Neural progenitor cell (in vitro differentiated cells): ENCODE measurements at places on chromosomes 2 and 18.

GRCh38 chr18:3966642-3967358 is 488.3 kb downstream of the DLGAP1 start:
- DNase-seq: no peak

DNA sequence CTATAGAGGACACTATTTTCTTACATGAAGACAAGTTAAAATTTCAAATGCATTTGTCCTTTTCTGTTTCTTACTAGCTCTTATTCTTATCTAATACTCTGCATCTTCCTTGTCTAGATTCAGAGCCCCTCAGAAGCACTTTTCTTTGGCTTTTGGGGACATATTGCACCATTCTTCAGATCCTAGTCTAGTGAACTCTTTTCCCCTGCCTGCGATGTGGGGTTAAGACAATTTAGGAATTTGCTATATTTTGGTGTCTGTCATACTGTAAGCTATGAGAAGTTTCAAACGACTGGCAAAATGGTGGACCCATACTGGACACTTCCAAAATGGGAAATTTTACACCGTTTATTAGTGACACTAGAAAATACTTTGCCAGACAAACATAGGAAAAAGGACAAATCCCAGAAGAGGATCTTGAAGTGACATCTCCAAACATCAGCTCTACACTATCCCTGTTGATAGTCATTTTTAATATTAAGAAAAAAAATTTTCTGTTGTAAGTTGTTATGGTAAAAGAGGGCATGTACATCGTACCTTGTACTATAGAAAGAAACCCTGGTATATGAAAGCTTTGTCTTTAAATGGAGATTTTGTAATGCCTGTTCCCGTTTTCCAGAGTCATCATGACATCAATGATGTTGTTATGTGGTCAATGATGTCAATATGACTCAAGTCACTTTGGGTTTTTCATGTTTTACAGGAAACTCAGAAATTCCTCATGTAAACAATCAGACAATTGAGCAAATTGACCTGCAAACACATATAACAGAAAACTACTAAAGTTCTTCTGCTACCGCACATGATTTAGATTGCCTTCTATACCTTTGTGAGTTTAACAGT is 4.4 kb upstream of the KYNU start:
- no peak for DNase-seq

GRCh38 chr2:6011921-6012320 is 319.7 kb downstream of the SOX11 start:
- peak; percentile 12 for DNase-seq

GRCh38 chr2:72932045-72932740 is 14.9 kb downstream of the EMX1 start:
- DNase-seq: no peak

DNA sequence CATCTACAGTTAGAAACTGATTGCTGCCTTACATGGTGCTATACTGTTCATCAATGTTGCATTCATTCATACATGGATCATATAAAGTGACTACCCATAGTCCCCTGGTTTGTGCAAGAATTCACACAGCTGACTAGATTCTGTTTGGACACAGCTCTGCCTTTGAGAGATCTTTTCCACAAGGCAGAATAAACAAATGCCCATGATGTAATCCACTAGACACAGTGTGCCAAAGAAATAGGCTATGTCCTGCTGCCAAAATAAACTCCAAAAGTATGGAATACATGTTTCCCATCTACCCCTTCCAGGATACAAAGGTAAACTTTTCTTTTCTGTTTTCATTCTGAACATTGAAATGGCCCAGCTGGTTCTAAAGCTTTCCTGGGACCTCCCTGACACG is 269.4 kb upstream of the CHAC2 start:
- DNase-seq: no peak

DNA sequence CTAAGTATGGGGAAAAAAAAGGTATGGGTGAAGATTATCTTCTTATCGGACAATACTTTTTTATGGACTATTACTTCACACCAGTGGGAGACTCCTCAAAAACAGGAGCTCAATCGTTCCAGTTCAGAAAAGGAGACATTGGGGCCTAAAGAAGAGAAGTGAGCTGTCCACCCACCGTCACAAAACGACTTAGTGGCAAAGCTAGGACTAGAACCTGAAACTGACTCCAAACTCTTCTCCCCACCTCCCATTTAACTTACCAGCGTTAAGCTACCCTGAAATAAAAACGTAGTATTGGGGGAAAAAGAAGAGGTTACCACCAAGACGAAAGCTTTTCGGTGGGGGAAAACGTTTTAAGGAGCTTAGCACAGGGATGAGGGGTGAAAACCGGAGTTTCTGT is 503 bp downstream of the GTF3C3 start:
- DNase-seq: peak; percentile 11

DNA sequence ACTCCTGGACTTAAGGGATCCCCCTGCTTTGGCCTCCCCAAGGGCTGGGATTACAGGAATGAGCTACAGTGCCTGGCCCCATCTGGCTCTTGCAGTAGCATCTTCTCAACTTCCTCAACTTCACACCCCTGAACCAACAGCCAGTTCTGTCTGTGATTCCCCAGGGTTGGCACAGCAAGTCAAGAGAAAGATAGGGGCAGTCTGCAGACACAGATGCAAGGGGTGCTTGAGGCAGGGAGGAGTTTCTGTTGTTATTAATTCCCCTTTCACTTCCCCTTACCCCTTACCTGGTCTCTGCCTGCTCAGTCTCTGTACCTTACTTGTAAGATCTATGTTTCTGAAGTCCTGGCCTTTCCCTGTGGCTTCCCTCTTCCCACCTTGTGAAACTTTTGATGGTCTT is 54.1 kb upstream of the MEX3C start:
- no peak for DNase-seq

DNA sequence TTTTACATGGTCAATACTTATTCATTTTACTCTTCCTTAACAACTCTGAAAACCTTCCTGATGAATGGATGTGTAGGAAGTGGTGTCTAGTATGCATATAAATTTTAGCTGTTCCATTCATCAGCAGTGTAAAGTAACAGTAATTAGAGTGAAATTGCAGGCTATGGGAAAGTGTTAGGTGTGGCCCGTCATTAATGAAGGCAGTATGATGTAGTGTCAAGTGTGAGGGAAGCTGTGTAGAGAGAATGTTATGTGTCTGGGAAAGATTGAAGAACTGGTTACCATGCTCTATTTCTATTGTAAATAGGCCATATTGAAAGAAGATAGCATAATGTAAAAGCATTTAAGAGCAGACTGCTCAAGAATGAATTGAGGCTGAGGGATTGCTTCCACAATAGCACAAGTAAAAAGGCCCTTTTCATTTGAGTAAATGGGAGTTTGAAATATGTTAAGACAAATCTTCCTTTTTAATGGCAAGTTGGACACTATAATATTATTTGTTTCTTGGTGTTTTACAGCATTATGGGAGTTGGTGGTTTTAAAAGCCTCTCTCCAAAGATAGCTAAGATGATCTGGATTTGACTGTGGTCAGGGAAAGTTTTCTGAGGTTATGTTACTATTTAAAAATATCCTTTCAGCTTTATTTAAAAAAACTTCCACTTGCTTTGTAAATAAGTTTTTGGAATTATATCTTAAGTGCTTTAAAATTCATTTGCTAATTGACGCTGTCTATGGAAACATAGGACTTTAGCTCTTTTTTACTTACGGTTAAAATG is 401.0 kb upstream of the ZEB2 start:
- DNase-seq: no peak

DNA sequence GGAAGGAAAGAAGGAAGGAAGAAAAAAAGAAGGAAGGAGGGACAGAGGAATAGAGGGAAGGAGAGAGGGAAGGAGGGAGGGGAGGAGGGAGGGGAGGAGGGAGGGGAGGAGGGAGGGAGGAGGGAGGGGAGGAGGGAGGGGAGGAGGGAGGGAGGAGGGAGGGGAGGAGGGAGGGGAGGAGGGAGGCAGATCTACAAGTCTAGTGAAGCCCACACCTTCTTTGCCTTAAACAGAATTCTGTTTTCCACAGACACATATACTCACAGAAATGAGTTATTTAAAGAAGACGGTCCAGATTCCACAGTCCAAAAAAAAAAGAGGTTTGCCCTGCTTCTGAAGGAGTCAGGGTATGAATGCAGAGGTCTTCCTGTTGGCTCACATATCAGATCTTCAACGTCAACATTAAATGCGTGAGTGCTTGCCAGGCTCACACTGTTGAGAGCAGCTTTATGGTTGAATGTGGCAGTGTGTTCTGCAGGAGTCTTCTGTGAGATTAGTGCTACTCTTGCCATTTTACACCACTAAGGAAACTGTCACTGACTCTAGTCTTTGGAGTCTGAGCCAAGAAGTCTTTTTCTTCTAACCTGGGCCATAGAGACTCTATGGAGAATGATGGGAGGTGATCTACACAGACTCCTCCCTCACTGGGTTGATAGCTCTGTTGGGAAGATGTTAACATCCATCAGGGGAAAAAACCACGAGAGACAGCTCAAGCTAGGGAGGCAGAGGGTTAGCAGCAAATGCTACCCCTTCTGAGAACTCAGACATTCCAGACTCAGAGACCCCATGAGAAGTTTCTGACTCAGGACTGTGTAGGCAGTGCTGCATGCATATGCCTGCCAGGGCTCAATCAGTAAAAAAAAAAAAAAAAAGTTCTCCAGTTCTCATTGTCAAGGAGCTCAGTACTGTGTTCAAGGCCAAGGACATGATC is 23.3 kb downstream of the PAX8 start:
- DNase-seq: no peak

GRCh38 chr2:231318954-231319353 is 76.6 kb upstream of the B3GNT7 start:
- DNase-seq: no peak

- no peak for DNase-seq
Measured at GRCh38 chr18:55227771-55228170, 268.5 kb upstream of the CCDC68 start.

GRCh38 chr2:164495491-164496223 is 125.6 kb downstream of the GRB14 start:
- peak; percentile 77 for DNase-seq

DNA sequence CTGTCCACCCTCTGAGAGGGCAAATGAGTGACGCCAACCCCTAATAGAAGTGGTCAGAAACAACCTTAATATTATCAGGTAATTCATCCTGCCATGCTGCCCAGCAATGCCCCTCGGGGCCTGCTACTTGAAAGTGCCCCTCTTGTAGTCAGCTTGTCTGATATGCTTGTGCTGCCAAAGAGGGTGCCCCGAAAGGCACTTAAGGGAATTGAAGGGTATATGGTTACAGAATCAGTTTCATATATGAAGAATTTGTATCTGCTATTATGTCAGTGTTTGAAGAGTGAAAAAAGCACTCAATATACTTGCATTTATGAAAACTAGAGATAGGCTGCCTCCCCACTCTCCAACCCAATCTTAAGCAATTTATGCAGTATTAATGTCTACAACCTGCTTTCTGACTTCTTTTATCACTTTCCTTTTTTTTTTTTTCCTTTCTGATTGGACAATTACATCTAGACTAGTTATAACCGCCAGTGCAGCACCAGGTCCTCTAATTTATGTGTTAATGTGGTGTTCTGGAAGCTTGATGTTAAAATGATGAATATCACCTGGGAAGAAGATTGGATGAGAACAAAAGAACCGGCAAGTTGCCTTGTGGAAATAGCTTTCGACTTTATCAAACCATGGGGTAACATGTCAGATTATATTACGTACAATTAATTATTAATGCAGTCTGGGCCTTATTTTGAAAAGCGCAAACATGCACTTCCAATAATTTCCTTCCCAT is 646.9 kb upstream of the ACVR2A start:
- no peak for DNase-seq

DNA sequence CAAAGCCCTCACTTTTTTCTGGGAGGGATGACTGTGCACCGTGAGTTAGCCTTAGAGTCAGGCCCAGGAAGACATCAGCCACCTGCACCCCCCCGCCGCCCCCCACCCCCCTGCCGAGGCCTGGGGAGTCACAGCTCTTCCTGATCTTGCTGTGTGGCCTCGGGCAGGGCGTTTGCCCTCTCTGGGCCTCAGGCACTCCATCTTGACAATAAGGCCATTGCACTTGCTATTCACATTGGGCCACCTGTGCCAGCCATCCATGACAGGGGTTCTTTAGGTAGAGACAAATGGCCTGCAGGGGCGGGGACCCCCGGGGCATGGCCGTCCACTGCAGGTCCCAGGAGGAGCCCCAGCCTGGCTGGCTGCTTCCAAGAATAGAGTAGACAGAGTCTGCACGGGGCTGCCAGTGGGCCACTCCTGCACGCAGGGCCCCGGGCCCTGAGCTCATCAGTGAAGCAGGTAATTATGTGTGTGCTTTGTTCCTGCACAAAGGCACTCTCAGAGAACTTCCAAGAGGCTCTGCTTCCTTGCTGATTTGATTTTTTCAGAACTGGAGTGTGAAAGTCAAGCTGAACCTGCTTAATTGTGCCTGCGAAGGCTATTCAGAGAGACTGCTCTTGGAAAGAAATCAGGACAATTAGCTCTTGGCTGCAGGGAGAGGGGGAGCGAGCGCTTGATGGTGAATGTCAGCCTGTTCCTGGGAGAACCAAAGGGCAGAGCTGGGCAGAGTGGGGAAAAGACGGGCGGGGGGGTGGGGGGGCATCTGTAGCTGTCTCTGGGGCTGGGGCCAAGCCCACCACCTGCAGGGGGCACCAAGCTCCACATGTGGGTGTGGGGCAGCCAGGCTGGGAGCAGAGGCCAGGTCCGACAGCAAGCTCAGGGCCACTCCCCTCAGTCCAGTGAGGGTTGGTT is 40.3 kb downstream of the RRM2 start:
- DNase-seq: peak; percentile 61

GRCh38 chr18:69674966-69675365 is 272.7 kb downstream of the CD226 start:
- peak; percentile 28 for DNase-seq

DNA sequence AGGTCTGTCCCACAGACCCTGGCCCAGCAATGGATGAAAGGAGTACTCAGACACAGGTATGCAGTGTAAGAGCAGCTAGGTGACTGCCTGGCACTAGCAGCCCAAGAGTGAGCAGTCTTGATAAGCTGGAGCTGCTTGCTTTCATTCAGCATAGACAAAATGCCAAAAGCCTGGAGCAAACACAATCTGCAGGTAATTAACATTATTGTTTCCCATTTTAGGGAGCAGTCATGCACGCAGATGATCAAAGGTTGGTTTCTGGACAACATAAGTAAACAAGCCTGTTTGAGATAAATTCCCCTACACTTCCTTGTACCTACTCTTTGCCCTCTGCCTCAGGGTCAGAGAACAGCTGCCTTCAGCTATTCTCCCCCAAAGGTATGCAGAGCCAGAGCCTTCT is 73.7 kb upstream of the MSTN start:
- DNase-seq: no peak

DNA sequence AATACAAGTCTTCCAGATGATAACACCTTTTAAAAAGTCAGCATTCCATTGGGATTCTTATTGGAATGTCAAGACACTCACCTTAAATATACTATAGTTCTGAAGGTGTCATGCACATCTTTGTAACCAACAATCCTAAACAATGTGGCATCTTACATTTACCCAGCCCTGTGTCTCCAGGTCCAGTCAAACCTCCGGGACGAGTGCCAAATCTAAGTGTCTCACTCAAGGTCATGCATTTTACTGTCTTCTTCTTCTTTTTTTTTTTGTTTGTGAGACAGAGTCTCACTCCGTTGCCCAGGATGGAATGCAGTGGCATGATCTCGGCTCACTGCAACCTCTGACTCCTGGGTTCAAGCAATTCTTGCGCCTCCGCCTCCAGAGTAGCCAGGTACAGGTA is 206.9 kb upstream of the FAM98A start:
- no peak for DNase-seq
